IMR-90 (cell line): ENCODE measurements at places on chromosomes 12 and 14.
A peak's percentile ranks its signal among the peaks of the same experiment; 100 is the strongest.

DNA sequence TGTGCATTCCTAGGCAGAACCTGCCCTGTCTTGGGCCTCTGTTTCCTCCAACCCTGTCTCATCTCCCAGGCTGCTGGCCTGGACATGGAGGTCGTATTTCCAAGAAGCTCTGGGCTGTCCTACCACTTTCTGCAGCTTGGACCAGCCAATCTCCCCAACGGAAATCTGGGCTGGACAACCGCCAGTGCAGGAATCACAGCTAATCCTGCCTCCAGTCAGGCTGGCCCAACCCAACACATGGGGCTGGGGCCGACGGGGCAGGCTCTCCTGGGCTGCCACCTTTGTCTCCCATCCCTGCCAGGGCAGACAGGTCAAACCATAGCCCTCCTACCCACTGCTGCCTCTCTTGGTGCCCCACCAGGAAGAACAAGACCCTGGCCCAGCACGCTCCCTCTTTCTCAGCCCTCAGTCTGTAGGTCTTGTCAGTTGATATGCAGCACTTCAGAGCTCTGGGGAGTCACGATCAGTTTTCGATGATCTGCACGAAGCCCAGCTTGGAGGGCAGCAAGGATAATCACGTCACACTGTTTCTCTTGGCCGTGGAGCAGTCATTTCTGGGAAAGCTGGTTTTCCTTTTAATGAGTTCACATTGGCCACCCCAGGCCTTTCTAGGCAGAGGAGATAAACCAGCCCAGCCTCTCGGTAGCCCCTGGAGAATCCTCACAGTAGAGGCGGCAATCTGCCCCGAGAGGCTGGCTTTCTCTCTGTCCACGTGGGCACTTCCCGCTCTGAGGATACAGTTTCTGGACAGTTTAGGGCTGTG lies 195.2 kb upstream of the PRMT8 start:
- peak; percentile 30 for DNase-seq
- H3K27me3 ChIP-seq: no peaks in the 10 kb centered on the region
- H3K4me3 ChIP-seq: no peak overlapping the region
- no peaks in the 10 kb centered on the region for H3K36me3 ChIP-seq
- H3K4me1 ChIP-seq: peaks cover 7% of the 10 kb centered on the region
- no peak overlapping the region for H3K27ac ChIP-seq

DNA sequence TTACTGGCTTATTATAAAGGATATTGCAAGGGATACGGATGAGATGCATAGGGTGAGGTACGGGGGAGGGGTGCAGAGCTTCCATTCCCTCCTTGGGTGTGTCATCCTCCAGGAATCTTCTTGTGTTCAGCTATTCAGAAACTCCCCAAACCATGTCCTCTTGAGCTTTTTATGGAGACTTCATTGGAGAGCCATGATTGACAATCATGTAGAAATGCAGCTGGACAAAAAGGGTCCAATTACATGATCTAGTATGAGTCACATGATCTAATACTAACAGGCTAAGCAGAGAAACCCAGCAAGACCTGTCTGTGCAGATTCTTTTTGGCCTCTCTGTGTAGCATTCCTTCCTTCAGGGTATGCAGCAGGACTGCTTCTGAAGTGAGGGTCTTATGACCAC lies 23.9 kb upstream of the FLVCR2 start:
- peaks cover 9% of the 10 kb centered on the region for H3K4me1 ChIP-seq
- no peaks in the 10 kb centered on the region for H3K36me3 ChIP-seq
- H3K27ac ChIP-seq: no peak overlapping the region
- DNase-seq: peak; percentile 20

- DNase-seq: no peak
- H3K4me3 ChIP-seq: no peak overlapping the region
- H3K27ac ChIP-seq: no peak overlapping the region
- H3K4me1 ChIP-seq: no peaks in the 10 kb centered on the region
- H3K36me3 ChIP-seq: no peaks in the 10 kb centered on the region
Observed at GRCh38 chr14:106872611-106873446, 1346.4 kb downstream of the TMEM121 start.

DNA sequence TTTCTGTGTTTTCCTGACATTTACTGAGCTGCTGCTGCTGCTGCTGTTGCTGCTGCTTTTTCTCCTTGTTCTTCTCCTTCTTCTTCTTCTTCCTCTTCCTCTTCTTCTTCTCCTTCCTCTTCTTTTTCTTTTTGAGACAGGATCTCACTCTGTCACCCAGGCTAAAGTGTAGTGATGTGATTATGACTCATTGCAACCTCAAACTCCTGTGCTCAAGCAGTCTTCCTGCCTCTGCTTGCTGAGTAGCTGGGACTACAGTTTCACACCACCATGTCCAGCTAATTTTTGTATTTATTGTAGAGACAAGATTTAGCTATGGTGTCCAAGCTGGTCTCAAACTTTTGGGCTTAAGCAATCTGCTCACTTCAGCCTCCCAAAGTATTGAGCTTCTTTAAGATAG lies 95.8 kb downstream of the TMTC3 start:
- no peak overlapping the region for H3K4me3 ChIP-seq
- peaks cover 8% of the 10 kb centered on the region for H3K4me1 ChIP-seq
- H3K36me3 ChIP-seq: no peaks in the 10 kb centered on the region
- DNase-seq: peak; percentile 84
- H3K27ac ChIP-seq: no peak overlapping the region

GRCh38 chr12:26978801-26979200 lies 35.4 kb downstream of the TM7SF3 start:
- peaks cover 4% of the 10 kb centered on the region; the same call in 1 of the 2 replicates for H3K36me3 ChIP-seq
- H3K27ac ChIP-seq: no peak overlapping the region
- DNase-seq: no peak
- H3K27me3 ChIP-seq: no peaks in the 10 kb centered on the region

DNA sequence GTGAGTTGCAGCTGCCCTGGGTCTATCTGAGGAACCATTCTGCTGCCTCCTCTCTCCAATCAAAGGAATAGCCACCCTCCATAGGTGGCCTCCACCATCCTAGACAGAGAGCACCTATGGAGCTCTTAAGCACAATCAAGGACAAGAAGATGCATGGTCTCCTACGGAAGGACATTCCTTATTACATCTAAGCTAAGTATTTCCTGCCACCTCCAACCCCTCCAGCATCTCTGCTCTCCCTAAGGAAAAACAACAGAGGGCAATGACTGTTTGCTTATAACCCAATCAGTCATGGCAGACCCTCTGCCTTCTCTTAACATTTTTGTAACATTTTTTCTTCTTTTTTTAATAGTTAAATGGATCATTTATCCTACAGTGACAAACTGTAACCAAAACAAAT lies 14.8 kb upstream of the OR6J1 start:
- no peaks in the 10 kb centered on the region for H3K36me3 ChIP-seq
- peaks cover 2% of the 10 kb centered on the region; the same call in 1 of the 2 replicates for H3K27me3 ChIP-seq
- H3K4me1 ChIP-seq: no peaks in the 10 kb centered on the region

DNA sequence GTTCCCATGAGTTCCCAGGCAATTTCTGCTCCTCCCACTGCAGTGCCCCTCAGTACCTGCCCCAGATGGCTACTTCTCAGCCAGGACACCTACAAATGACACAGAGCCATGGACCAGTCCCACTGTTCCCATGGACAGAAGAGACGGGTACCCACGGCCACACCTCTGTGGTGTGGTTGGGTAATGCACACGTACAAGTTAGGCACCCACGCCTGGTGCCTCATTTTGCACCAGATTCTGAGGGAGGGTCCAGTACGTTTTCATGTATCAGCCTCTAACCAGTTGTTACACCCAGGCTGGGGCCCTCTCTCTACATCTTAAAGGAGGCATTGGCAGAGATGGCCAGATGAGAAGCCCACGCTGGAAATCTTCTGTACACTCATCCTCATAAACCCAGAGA lies 114.0 kb downstream of the DICER1 start:
- DNase-seq: no peak
- H3K4me1 ChIP-seq: peaks cover 21% of the 10 kb centered on the region
- H3K27ac ChIP-seq: no peak overlapping the region
- H3K36me3 ChIP-seq: no peaks in the 10 kb centered on the region
- no peak overlapping the region for H3K4me3 ChIP-seq
- H3K27me3 ChIP-seq: no peaks in the 10 kb centered on the region; the same call in 1 of the 2 replicates

DNA sequence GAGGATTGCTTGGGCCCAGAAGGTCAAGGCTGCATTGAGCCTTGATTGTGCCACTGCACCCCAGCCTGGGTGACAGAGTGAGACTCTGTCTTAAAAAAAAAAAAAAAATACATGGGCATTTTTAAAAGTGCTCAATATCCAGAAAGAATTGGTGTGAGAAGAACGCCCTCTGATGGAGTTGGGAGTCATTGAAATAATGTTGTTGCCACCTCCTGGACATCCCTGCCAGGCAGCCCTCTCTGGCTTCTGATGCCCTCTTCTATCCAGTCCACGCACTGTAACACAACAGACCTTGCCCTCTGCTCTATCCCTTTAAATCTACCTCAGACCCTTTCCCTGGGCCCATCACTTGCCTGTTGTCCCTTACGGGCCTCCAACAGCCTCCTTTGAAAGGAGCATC lies 4.9 kb downstream of the PTGDR start:
- H3K4me1 ChIP-seq: peaks cover 4% of the 10 kb centered on the region; the same call in 1 of the 2 replicates
- H3K36me3 ChIP-seq: no peaks in the 10 kb centered on the region
- H3K4me3 ChIP-seq: no peak overlapping the region
- DNase-seq: peak; percentile 40
- H3K27ac ChIP-seq: no peak overlapping the region
- peaks cover 29% of the 10 kb centered on the region for H3K27me3 ChIP-seq
